ENCODE measurements at places on chromosomes 4 and X. TPM values are rescaled to one million over a fixed set of nuclear protein-coding genes. Genes with fewer than 3 reads are reported as not detected.

DNA sequence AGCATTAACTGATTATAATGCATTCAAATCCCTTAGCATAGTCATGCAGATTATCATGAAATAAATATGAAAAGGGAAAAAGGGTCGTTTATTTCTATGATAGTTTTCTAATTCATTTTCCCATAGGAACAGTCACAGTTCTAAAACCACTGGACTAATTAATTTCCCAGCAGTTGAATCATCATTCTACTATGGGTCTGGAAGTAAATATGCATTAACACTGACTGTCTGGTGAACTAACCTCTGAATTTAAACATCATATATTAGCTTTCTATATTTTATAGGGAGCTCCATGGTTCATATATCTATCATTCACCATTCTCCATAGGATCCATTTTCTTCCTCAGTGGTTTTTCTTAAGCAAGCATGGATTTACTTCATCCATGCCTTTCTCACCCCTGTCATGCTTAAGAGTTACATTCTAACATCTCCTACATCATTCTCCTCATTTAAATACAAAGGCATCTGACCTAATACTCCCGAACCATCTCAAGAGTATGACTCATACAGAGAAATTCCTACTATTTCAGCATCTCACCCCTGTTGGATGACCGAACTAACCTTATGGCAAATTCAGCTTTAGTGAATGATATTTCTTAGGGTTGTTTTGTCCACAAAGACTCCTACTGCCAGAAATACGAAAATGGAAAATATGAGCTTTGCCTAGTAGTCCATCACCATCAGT is 198.7 kb upstream of the ADAMTS3 start:
- DNase-seq = no peak

- DNase-seq = no peak
These were observed 151.0 kb downstream of the DCTD start for GRCh38 chr4:182765987-182766856.

GRCh38 chr4:54189140-54189539 is 40.0 kb upstream of the PDGFRA start:
- no peak for DNase-seq

SORBS2 gene
- total RNA-seq = not detected

REELD1 gene
- total RNA-seq = not detected

Measured in activated CD8-positive, alpha-beta T cell treated with anti-CD3 and anti-CD28 coated beads, Interleukin-2, amount 10 ng/mL, durations not matched to agents 7 days and 5 days (primary cell).